Posterior cingulate gyrus (tissue), 11 donors: ENCODE measurements at places on chromosomes 11 and 22.

DNA sequence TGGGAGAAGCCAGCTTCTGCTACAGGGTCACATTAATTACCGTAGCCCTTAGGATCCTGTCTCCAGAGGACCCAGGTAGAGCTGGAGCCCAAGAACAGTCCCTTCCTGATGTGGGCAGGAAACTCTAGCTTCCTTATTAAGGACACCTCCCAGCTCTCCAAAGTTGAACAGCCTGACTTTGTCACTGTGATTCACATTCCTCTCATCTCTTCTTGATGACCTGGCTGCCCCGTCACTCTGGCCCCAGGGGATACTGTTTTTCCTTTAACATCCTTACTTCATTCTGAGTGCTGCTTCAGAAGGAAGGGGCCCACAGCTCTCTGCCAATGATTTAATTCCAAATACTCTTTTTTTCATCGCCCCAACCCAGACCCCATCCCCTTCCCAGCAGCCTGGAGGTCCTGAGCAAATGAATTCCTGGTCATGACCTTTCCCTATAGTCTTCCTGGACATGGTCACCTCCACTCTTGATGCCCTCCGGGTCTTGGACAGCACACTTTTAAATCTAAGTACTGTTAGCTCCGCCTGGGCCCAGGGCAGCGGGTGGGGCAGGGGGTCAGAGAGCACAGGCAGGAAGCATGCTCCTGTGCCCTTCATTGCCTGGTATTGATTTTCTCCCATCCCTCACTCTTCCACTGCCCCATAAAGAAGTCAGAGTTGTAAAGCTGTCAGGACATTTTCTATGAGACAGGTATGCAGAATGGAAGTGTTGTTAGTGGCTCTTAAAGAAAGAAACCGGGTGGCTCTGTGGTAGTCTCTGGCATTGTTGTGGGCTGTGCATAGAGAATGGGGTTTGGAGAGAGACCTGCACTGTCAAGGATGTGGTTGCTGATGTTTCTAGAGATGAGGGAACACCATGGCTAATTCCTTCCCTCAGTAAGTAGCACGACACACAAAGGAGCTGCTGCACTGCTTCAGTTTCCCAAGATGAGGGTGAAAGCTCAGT lies 22.3 kb upstream of the SPON1 start:
- no peak for DNase-seq

- no peak for DNase-seq
Observed at GRCh38 chr11:131691181-131692041, 321.0 kb downstream of the NTM start.

GRCh38 chr11:116826751-116827431 lies 2.8 kb upstream of the APOC3 start:
- DNase-seq, result peak; percentile 22

- no peak for DNase-seq
Observed at GRCh38 chr11:72779495-72780128, 14.2 kb downstream of the STARD10 start.

DNA sequence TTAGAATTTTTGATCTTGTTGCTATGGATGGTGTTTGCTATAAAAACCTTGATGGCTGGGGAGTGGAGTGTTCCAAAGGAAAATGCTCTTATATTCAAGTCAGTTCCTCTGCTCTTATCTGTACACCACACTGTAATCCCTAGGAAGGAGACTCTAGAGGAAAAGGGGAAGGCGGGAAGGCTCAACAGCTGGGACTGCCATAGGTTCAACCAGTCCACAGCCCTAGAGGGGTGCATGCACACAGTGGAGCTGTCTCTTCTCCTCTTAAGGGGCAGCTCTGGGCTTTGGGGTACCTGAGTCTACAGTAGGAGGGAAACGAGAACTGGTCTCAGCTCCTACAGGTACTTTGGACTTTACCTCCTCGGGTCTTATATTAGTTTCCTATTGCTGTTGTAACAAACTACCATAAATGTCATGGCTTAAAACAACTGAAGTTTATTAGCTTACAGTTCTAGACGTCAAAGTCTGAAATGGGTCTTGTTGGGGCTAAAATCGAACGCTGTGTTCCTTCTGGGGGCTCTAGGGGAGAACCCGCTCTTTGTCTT lies 77.2 kb upstream of the ZBED5 start:
- DNase-seq, result no peak

DNA sequence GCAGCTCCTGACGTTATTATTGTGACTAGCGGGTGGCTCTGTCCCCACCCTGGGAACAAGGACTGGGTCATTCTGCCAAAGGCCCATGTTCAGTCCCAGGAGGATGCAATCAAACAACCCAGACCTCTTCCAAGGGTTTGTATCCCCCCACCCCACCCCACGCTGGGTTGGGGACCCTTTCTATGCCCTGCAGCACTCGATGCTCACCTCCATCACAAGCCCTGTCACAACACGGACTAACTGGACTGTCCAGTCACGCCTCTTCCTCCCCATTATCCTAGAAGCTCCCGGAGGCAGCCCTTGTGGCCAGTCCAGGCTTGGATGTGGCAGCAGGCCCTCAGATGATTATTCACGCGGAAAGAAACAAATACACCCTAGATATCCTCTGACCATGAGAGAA lies 3.7 kb downstream of the SHANK2 start:
- no peak for DNase-seq

- DNase-seq, result no peak
Observed at GRCh38 chr11:100719362-100719761, 32.3 kb downstream of the ARHGAP42 start.

DNA sequence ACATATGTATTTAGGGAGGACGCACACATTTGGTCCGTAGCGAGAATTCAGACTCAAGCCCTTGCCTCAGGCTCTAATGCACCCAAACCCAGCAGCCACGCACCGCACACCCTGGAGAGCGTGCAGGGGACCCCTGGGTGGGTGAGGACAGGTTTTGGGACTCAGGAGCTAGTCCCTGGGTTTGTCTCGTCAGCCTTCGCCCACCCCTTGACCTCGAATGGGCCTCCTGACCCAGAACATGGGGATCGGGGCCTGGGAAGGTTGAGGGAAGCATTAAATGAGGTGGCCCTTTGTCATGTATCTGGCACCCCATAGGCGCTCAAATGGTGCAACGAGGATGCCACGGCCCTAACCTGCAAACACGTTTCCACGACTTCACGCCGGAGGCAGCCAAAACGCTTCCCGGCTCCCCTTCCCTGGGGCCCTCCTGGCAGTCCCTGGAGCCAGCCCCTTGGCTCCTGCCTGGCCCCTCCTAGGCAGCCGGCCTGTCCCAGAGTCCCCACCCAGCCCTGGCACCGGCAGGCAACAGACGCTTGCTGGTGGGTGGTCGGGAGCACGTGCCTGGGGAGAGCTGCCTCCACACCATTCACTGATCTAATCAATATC lies 5.5 kb upstream of the LINC01488 start:
- DNase-seq, result peak; percentile 82

DNA sequence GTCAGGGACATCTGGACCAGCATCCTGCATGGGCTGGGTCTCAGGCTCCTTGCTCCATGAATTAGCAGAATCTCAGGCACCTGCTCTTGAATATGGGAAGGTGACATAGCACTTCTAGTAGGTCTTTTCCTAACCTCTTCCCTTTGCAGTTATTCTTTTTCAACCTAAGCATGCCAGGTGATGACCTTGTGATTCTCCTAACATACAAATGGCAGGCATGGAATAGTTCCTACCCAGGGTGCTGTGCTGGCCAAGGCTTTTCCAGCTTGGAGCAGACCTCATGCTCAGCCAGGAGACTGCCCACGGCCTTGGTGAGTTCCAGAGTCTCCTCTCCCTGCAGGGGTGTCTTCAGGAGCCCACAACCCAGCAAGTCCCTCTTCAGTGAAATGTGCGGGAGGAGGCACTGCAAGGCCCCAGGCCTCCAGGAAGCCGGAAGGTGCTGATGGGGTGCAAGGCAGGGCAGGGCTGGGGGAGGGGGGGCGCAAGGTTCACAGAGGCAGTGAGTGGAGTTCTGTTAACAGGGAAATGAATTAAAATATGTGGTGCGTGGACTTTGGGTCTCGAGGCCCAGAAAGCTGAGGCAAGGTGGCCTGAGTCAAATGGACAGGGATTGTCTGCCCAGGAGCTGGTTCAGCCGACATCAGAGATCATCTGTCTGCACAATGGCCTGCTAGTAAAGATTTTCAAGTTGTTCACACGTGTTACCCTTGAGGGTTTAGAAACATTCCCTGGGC lies 75.9 kb upstream of the SEPTIN5 start:
- no peak for DNase-seq

DNA sequence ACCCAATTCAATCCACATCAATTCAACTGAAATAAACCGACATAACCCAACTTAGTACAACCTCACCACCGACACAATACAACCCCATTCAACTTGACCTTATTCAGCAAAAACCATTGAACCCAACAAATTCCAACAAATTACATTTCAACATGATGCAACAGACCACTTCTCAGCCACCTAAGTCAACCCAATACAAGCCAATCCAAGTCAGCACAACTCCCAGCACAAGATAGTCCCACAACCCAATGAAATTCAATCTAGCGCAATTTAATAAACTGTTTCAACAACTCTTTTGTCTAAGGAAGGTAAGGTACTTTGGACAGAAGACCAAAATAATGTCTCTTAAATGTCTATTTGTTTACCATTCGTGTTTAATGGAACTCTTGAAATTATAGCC lies 226.0 kb downstream of the MIAT start:
- DNase-seq, result no peak

DNA sequence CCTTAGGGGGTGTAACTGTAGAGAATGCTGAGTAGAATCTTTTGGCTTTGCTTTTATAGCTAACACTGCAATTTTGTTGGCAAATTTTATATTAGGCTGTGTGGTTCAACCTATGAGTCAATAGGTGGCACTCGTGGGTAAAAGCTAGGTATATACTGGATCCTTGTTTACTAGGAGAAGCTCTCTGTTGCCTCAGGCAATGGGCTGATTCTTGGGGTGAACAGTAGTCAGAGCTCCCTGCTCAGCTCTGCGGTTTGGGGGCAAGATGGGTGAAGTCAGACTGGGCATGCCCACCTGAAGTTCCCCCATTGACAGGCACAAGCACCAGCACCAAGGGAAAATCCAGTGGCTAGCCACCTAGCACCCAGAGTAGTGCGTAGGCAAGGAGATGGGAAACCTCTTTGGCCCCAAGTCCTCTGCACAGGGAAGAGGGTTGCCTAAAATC lies 238.7 kb downstream of the FAM181B start:
- no peak for DNase-seq
